ENCODE measurements at places on chromosomes 2 and 18.

GRCh38 chr2:137117385-137117784, 352.0 kb downstream of the THSD7B start:
- no peak for DNase-seq

DNA sequence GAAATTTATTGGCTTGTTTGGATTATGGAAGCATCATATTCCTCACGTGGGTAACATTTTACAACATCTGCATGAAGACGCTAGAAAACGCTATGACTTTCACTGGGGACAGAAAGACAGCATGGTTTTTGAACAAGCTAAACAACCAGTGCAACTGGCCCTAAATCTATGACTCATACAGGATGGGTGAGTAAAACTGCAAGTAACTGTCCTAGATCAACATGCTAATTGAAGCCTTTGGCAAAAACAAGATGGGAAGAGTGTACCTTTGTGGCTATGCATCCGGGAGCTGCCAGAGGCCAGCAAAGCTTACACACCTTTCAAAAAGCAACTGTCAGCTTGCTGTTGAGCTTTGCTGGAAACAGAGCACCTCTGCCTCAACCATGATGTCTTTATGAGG, 1096.0 kb upstream of the DDX18 start:
- DNase-seq: no peak

DNA sequence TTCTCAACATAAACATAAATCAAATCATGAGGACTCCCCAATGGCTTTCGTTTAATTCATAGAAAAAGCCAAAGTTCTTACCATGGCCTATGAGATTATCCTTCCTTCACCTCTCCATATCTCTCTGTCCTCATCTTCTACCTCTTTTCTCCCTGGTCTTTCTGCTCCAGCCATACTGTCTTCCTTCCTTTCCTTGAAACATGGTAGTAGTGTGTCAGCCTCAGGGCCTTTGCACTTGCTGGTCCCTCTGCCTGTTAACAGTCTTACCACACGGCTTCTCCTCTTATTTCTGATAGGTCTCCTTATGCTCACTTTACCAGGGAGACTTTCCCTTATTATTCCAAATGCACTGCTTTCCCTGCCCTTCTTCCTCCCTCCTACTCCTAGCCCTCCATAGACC, 25.6 kb downstream of the APOB start:
- DNase-seq: no peak

- DNase-seq: no peak
These were observed 15.4 kb upstream of the RMC1 start for GRCh38 chr18:23487738-23488570.

DNA sequence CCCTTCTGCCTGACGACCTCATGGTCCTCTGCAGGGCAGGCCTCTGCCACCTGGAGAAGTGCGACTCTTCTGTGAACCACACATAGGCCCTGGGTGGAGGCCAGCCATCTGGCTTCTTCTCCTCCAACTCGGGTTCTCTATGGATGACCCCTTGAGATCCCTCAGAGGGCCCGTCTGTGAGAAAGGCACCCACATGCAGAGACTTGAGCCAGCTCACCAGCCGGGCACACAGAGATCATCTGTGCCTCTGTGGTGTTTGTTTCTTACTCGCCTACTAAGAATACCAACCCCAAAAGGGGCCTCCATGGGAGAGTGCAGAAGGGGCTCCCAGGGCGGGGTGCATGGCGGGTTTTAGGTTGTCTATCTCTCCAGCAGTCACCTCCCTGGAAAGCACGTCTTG, 176.5 kb upstream of the SALL3 start:
- DNase-seq: no peak

- no peak for DNase-seq
These were observed 43.1 kb downstream of the GPC1 start for GRCh38 chr2:240478346-240479110.

GRCh38 chr18:250685-251084, 17.2 kb downstream of the THOC1 start:
- DNase-seq: no peak

DNA sequence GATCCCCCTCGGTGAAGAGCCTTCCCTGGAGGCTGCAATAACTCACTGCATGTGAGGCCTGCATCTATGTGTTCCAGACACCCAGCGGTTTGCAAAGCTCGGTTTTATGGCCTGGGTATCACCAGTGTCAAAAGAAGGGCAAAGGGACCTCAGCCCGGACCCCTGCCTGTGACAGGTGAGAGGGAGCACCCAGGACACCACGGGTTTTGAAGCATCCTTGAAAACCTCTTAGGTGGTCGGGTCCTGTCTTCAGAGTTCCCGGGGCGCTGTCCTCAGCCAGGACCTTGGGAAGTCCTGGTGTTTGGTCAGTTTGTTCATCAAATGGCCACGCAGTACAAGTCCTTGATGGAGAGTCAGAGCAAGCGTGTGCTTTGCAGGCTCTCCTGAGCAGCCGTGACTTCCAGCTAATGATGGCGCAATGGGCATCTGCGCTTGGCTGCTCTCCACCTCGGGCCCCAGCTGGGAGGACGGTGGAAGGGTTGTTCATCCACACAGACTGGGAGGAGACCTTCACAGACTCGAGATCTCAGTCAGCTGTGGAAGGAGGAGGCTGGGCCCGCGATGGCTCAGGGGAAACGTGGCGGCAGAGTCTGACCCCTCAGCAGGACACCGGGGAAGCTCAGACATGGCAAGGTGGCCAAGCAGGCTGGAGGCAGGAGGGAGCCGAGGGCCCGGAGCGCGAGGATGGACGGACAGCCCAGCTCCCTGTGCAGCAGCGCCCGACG, 113.1 kb upstream of the GPC1 start:
- no peak for DNase-seq

- DNase-seq: no peak
These were observed 91.9 kb downstream of the ARL4C start for GRCh38 chr2:234404957-234405356.

DNA sequence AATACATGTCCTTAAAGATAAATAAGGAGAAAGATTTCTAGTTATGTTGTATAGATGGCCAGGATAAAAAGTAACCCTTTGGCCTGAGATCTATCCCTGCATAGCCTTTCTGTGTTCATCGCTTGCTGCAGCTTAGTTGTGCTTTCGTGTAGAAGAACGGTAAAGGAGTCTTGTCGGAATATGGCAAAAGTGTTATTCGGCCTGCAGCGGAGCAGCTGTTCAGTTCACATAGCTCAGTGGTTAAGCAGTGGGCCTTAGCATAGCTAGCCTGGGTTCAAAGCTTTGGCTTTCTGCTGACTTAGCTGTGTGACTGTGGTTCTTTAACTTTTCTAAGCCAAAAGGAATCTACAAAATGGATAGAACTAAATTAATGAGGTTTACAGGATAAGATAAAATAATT, 55.4 kb downstream of the MALT1 start:
- DNase-seq: no peak

GRCh38 chr18:11074889-11075288, 74.5 kb downstream of the PIEZO2 start:
- no peak for DNase-seq

DNA sequence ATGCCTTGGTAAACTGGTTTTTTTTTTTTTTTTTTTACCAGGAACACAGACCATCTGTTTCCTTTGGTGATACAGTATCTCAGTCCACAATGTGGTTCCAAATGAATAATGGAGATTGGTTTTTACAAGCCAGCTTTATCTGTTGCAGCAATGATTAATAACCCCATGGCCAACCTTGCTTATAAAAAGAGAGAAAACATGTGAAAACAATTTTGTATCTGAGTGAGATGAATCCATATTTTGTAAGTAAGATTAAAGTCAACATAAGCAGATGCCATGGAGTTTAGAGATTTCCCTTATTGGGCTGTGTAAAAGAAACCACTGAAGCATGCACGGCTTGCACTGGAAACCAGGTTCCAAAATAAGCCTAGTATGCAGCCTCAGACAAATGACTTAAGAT, 108.6 kb upstream of the CNTNAP5 start:
- DNase-seq: no peak

DNA sequence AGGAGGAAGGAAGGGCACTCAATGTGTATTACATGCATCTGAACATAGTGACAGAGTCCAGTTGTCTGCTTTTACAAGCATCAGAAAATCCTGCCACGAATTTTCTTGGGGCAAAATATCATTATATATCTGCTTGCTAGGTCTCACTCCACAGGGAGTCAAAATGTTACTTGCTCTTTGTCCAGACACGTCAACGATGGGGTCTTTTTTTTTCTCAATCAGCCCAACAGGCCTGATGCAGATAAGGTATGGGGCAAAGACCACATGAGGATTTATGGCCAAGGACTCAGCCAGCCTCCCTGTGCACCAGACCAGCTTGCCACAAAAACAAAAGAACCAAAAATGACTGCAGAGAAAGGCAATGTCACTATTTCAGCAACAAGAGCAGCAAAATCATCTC, 323.4 kb upstream of the PKDCC start:
- no peak for DNase-seq

GRCh38 chr2:102021779-102022178, 30.0 kb downstream of the IL1R2 start:
- DNase-seq: no peak

- no peak for DNase-seq
These were observed 9.1 kb downstream of the ITM2C start for GRCh38 chr2:230873661-230874401.

All from CD8-positive, alpha-beta memory T cell (primary cell).